ENCODE measurements at places on chromosomes 13 and 19. TPM values are rescaled to one million over a fixed set of nuclear protein-coding genes. Genes with fewer than 3 reads are reported as not detected.

The SAFB2 gene
- total RNA-seq: 45.8 TPM

The ZNF728 gene
- 0.19 TPM for total RNA-seq

The RUBCNL gene
- total RNA-seq: 0.64 TPM

The POSTN gene
- 1.6 TPM for total RNA-seq

The PGLYRP2 gene
- not detected for total RNA-seq

The ADM5 gene
- 11.6 TPM for total RNA-seq

The MED16 gene
- total RNA-seq: 25.1 TPM

The CFD gene
- total RNA-seq: 3.5 TPM

The ZNF724 gene
- total RNA-seq: 23.0 TPM

The ZNF793 gene
- 1.7 TPM for total RNA-seq

The MYPOP gene
- total RNA-seq: 3.5 TPM

The S1PR4 gene
- 9.9 TPM for total RNA-seq

The ZNF805 gene
- 12.3 TPM for total RNA-seq

The CEBPA gene
- 1.1 TPM for total RNA-seq

The ZNF135 gene
- total RNA-seq: 0.34 TPM

The TDRD12 gene
- total RNA-seq: not detected

The PROSER3 gene
- total RNA-seq: 10.8 TPM

The PABPC3 gene
- total RNA-seq: 0.04 TPM

The SHANK1 gene
- total RNA-seq: 0.77 TPM

The SMIM17 gene
- not detected for total RNA-seq

The MBD3L2 gene
- not detected for total RNA-seq

The YIF1B gene
- total RNA-seq: 87.1 TPM

The CYP4F8 gene
- total RNA-seq: not detected

The C1QTNF9 gene
- total RNA-seq: not detected

All from A375 (cell line).